ENCODE measurements at places on chromosomes 16 and 17.

- no peak for DNase-seq
Measured at GRCh38 chr17:60602385-60602742, 2.4 kb downstream of the PPM1D start.

- DNase-seq, result no peak
Measured at GRCh38 chr17:43734376-43734775, 24.2 kb downstream of the SOST start.

DNA sequence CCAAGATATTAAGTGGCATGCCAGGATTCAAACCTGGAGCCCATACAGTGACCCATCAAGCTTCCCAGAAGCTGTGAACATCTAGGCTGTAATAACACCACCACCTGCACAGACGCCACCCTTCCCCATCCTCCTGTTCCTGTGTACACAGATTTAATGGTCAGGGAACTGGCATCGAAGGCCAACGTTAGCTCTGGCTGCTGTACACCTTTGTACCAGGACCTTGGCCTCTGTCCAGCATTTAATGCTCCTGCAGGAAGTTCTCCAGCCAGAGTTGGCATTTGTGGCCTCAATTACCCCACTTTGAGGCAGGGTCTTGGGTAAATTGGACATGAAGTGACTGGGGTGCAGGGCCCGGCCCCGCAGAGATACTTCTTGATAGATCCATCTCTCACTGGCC is 49.3 kb downstream of the SCNN1B start:
- no peak for DNase-seq

DNA sequence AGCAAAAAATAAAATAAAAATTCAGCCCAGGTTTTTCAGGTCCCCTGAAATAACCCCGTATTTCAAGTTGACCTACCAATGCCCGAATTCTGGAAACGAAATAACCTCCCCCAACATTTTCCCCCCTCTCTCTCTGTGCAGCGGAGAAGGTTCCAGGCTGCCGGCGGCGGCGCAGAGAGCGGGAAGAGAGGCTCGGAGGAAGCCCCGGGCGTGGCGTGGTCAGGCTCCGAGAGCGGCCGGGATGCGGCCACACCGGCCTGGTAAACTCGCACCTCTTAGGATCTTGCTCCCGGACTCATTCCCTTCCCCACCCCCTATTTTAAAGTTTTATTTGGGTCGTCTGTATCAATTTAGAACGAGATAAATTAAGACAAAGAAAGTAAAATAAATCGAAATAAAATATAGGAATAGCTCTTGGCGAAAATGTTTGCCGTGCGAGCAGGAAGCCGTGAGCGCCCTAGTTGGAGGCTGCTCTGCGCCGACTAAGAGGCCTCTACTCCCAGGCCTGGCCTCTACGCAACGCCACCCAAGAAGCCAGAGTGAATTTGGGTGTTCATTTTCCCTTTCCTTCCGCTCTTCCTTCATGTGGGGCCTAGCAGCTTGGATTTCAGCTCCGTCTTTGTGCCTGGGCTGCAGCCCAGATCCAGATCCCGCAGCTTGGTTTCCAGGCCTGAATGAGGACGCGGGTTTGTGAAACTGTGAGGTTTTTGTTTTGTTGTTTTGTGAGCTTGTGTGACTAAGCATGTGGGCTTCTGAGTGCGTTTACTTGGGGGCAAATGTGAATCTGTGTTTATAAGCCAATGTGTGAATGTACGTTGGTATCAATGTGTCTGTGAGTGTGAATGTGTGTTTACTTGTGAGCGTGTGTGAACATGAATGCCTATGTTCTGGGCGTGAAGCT is 1.5 kb upstream of the HOXB6 start:
- no peak for DNase-seq

GRCh38 chr16:57485091-57485915 is 990 bp downstream of the DOK4 start:
- DNase-seq, result no peak

DNA sequence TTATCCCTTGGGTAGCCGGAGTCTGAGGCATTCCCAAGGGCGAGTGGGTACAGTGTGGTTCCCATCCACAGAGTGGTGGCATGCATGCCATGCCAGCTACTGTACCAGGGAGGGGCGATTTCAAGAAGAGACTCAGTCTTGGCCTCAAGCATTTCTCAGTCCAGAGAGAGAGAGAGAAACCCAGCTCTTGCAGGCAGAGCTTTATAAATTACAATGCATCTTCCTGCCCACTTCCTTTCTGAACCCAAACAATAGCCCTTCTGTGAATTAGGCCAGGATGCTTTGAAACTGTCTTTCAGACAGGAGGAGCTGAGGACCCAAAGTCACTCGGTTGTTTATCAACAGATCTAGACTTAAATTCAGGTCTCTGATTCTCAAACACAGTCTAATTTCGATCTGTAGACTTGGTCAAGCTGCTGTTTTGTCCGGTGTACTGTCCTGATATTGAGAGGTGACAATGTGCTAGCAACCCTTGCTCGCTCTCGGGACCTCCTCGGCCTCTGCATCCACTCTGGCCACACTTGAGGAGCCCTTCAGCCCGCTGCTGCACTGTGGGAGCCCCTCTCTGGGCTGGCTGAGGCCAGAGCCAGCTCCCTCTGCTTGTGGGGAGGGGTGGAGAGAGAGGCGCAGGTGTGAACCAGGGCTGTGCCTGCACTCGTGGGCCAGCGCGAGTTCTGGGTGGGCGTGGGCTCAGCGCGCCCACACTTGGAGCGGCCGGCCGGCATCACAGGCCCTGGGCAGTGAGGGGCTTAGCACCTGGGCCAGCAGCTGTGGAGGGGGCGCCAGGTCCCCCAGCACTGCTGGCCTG is 408.0 kb downstream of the UTP18 start:
- DNase-seq, result no peak

DNA sequence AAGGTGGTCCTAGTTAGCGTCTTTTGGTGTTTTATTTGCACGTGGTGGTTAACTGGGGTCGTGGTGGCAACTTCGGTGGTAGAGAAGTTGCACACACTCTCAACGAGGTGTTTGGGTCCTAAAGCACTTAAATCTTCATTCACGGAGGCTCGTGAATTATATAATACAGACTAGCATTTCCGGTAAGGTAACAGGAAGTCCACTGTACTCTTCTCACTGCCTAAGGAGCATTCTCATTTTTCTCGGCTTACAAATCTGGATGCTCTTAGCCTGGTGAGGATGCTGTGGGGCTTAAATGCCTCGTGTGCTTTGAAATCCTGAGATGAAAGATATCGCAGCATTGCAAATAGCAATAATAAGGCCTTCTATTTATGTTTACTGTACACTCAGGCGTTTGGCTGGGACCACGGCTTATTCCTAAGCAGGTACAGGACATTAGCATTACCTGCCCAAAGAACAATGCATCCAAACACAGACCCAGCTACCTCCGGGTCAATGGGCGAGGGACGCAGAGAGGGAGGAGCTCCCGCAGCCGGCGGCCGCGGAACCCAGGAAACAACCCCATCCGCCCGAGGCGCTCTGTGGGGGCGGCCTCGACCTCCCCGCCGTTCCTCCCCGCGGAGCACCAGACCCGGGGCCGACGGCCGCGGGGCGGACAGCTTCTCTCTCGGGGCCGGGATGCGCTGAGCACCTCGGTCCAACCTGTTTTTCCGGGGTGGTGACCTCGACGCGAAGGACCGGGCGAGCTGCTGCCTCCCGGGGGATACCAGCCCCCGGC is 856 bp downstream of the DNAJA2 start:
- DNase-seq, result no peak

- DNase-seq, result no peak
Measured at GRCh38 chr17:81868674-81869220, 2.4 kb downstream of the ARHGDIA start.

DNA sequence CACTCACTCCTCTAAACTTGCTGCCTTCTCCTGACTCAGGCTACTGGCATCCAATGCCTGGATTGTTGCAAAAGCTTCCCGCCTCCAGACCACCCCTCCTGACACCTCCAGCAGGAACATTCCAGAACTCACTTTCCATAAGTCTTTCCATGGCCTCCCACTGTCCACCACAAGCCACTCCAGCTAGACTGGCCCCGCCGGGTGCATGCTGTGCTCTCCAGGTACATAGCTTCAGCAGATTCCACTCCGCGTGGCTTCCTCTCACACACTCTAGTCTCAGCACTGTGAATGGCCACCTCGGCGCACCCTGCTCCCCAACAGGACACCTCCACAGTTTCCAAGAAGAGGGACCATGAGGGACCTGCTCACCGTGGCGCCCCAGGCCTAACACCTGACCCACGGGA is 25.9 kb upstream of the FAAP100 start:
- no peak for DNase-seq

- DNase-seq, result no peak
Measured at GRCh38 chr16:66471716-66472393, 44.8 kb downstream of the BEAN1 start.

GRCh38 chr16:339680-340079 is 12.8 kb downstream of the AXIN1 start:
- no peak for DNase-seq

DNA sequence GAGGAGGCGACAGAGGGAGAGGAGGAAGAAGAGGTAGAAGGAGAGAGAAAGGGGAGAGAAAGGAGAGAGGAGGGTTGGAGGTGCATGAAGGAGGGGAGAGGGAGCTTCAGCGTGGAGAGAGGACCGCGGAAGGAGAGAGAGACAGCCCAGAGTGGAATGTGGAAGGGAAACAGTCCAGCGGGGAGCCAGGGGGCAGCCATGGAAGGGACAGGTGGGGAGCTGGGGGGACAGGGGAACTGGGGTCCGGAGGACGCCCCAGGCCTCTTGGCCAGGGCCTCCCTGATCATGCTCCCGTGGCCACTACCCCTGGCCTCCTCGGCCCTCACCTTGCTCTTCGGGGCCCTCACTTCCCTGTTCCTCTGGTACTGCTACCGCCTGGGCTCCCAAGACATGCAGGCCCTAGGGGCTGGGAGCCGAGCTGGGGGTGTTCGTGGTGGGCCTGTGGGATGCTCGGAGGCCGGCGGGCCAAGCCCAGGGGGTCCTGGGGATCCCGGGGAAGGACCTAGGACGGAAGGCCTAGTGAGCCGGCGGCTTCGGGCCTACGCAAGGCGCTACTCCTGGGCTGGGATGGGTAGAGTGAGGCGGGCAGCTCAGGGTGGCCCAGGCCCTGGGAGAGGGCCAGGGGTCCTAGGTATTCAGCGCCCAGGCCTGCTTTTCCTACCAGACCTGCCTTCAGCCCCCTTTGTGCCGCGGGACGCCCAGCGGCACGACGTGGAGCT is 759 bp downstream of the ASPHD1 start:
- DNase-seq, result no peak

DNA sequence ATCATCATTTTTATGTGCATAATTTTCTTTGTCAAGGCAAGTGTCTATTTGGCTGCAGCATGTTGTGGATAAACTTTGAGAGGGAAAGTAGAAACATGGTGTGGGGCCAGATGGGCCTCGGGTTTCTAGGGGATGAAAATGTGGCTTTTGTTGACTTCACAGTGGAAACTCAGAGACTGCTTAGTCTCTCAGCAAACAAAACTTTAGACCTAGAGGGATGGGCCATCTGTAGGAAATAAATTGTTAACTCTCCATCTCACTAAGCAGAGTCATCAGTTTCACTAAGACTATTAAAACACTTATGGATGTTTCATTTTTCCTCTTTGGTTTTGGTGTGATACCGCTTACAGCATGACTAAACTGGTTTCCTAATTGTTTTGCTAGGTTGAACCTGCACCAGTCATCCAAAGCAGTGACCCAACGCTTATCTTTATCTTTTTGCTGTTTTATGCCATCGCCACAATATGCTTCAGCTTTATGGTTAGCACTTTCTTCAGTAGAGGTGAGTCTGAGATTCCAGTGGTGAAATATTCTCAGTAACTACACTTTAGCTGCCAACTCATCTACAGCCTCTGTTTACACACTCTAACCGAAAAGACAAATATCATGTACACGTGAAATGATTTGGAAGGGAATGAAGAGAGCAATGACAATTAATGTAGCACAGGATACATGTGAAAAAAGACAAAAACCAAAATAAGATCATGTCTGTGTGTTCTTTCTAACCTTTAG is 60.6 kb upstream of the CRYM start:
- DNase-seq, result no peak

GRCh38 chr16:23945243-23945642 is 109.5 kb downstream of the PRKCB start:
- DNase-seq, result no peak

- DNase-seq, result no peak
Measured at GRCh38 chr16:50193594-50193993, 40.5 kb downstream of the TENT4B start.

DNA sequence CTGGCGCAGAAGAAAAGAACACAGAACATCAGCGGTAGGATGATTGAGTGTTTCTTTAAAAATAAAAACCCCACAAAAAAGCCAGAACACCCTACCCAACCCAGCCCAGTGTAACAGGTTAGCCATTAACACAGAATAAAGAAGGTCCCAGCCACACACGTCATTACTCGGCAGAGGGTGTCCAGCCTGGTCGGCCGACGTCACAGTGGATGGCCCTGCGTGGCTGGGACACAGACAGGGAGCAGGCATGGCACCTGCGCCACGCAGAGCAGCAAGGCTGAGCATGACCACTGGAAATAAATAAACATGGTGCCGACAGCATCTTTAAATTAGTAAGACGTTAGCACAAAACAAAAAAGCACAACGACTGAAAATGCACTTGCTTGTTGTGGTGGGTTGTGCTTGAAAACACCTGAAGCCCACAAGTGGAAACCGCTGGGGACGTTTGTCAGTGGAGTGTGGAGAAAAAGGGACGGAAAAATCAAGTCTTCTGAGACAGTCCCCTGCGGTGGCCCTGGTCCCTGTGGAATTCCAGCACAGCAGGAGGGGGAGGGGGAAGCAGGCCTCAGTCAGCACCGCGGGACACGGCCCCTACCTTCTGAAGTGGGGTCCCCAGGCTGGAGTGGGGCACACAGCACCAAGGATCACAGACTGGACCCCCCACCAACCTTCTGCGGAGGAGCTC is 39.2 kb downstream of the SLC7A5 start:
- no peak for DNase-seq

DNA sequence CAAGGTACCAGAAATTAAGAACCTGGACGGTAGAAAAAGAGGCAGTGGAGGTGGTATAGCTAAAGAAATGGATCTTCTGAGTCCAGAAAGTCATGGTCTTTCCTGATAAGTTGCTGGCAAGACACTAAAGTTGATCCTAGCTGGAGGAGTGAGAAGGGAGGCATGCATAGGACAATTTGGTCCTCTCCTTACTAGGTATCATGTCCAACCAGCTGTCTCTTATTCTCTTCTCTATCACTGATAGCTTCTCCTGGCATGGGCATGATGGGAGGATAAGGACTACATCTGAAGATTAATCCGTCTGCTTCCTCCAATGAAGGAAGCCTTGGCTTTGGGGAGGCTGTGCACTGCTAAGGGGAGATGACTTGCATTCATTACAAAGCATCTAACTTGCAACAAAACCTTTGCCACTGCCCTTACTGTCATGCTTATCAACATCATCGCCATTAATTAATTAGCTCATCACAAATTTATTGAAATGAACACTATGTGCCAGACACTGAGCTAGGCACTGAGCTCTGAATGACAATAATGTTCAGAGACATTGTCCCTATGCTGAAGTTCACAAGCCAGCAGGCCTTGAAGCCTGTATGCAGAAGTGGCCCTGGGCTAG is 3.1 kb upstream of the FAM117A start:
- no peak for DNase-seq

All from cortex of kidney (tissue), 1 donor.